HS-27A (cell line): ENCODE measurements at places on chromosomes 5 and 9.

DNA sequence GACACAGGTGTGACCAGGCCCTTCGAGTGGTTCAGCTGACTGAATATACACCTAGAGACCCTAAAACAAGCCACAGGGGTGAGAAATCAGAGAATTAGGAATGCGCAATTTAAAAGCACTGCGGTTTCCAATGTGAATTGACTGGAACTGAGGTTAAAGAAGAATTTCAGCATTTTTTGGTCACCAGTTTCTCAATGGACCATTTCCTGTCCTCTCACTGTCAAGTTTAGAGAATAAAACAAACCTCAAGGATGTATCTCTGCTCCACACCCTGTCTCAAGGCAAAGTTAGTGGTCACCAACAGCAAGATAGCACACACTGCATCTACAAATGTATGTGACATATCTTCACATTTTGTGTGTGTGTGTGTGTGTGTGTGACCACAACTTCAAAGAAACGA is 143.8 kb upstream of the MAP3K1 start:
- no peak for DNase-seq

DNA sequence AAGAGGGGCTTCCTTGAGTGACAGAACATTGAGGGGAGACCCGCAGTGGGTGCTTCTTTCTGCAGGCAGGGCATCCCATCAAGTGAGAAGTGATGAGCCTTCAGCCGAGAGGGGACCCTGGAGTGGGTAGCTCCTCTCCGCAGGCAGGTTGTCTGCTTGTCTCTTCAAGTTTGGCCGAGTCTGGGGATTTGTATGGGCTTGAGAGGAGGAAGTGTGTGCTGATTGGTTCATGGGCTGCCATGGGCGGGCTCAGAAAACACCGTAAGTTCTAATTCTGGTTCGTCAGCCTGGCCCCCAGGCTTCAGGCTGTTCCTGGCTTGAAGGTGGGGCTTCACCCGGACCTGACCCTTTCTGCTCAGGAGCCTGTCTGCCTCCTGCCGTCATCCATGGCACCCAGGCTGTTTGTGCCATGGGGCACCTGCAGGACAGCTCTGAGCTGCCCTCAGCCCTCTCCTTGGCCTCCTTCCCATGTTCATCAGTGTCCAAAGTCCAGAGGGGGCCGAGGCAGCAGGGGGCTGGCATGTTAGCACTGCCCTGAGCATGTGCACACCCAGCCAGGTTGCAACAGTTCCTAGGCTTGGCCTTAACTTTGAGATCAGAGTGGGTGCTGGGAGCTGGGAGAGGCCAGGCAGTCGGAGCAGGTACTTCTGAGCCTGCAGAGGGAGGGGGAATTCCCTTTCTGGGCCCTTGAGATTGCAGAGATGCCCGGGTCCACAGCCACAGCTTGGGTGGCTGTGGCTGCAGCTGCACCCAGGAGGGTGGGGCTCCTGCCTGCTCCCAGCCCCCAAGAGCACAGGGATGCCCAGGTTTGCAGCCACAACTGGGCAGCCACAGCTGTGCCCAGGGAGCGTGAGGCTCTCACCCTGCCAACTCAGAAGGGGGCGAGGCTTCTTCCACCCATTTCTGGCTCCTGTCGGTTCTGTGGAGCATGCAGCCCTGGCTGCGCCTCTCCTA is 13.5 kb upstream of the DHFR start:
- no peak for DNase-seq

GRCh38 chr9:93461821-93462220 is 8.4 kb upstream of the FAM120AOS start:
- DNase-seq: no peak

DNA sequence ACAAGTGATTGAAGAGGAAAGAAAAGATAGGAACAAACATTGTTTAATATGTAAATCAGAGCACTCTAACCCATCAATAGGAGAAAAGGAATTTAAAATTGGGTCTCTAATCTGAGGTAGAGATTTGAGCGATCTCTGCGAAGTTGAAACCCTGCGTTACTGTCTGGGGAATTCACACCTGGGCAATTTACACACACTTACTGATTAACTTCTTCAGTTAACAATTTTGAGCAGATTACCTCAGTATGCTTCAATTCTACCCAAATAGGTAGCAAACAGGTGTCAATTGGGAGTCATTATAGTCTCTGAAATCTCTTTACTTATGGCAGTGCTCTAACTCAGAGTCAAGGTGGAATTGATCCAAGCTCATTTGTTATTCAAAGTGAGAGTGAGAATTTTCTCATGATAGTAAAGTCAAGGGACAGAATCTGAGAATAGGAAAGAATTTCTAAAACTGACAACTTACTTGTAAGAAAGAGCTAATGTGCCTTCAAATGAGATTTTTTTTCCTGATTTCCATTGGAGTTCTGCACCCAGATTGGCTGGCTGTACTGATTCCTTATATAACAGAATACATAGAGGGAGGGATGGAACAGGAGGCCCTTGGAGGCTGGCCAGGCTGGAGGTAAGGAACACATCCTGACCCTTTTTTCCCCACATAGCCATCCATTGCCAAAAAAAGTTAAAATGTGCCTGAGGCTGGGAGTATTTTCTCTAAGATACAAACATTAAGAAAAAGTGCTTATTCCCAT is 27.1 kb upstream of the IFNA14 start:
- no peak for DNase-seq
